Activated CD4-positive, alpha-beta T cell treated with anti-CD3 and anti-CD28 coated beads, Interleukin-2, amount 10 ng/mL, durations not matched to agents 7 days and 5 days (primary cell): ENCODE measurements at places on chromosomes 11 and 22.

GRCh38 chr11:35165423-35166368 lies 26.7 kb downstream of the CD44 start:
- DNase-seq, result peak; percentile 96

- no peak for DNase-seq
Observed at GRCh38 chr11:14698771-14699170, 55.2 kb downstream of the PDE3B start.

DNA sequence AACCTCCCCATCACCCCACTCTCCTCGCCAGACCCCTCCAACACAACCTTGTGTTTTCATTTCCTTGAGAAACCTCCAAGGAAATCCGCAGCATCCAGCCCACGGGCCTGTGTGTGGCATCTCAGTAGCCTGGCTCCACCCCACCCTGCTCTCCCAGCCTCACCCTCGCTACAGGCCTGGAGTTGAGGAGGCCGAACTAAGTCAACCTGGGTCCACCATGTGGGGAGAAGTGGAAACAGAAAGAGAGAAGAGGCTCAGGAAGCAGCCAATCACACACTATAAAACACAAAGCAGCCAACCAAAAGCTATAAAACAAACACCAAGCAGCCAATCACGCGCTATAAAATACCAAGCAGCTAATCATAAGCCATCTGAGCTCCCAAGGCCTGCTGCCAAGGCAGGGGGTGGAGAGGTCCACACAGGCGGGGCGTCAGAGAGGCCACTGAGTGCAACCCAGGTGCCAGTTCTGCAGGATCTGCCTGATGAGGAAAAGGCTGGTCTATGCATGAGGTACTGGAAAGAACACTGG lies 72.0 kb downstream of the MICAL3 start:
- DNase-seq, result no peak

DNA sequence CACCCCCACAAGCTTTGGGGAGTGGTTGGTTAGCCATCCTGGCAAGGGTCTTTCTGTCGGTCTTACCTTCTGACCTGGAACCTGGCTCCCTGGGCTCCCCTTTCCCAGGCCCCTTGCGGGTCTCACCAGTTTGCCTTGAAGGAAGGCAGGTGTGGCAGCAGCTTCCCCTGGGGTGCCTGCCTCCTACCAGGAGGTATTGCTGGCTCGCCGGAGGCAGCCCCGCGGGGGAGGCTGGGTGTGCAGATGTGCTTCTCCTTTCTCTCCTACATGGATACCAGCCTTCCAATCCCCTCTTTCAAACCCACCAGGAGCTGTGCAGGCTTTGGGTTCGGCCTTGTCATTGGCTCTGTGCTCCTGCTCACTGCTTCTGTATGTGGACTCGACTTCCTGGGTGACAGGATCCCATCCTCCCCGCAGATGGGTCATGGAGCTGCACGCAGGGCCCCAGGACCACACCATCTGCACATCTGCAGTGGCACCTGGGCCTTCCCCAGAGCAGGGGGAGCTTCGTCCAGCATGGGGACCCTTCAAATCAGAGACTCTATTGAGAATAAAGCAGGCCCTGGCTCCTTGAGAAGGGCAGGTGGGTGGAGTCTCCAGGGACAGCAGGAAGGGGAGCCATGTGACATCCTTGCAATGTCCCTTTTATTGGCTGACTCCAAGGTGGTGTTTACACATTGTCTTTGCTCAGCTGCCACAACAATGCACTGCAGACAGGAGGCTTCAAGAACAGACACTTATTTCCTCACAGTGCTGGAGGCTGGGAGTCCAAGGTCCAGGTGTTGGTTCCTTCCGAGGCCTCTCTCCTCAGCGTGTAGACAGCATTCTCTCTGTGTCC lies 592.0 kb downstream of the BRD1 start:
- no peak for DNase-seq

- DNase-seq, result no peak
Observed at GRCh38 chr22:47193606-47194329, 431.3 kb downstream of the TBC1D22A start.

DNA sequence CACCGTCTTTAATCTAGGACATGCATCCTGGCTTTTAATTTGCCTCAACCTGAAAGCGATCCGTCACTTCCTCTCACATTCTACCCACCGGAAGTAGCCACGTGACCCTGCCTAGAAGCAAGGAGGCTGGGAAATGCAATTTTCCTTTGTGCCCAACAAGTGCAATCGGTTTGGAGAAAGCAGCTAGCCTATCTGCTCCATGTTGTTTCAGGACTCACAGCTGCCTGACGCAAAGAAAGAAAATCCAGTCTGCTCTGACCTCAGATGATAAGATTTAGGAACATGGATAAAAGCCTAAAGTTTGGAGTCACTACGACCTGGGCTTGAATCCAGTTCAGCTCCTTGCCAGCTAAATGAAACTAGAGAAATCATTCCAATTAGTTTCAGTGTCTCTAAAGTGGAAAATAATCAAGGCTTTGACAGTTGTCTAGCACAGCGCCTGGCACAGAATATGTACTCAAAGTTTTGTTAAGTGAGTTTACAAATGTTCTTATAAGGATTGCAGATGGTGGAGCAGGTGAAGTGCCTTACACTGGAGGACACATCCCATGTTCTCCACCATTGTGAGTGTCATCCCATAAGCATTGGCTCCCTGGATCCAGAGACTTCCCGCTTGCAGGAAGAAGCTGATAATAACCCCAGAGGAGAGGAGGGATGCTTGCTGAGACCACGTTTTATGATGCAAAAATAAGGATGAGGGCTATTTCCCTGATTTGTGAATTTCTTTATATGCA lies 553.7 kb downstream of the MN1 start:
- no peak for DNase-seq

DNA sequence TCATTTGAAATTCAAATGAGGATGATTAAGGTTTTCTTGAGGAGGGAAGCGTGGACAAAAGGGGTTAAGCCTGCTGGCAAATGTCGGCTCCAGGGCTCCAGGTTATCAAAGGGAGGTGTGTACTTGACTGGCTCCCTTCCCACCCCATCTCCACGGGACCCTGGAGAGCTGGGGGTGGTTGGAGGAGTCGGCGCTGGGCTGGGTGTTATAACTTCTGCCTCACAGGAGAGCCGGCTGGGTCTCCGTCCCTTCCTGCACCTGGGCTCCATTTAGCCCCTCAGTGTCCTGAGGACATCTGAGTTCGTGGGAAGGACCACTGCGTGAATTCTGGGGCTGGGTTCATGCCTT lies 15.6 kb downstream of the POU2F3 start:
- DNase-seq, result no peak

- DNase-seq, result no peak
Observed at GRCh38 chr11:50187220-50187619, 154.5 kb downstream of the OR4C45 start.

- DNase-seq, result peak; percentile 82
Observed at GRCh38 chr22:40728731-40729189, 49.5 kb downstream of the MCHR1 start.

DNA sequence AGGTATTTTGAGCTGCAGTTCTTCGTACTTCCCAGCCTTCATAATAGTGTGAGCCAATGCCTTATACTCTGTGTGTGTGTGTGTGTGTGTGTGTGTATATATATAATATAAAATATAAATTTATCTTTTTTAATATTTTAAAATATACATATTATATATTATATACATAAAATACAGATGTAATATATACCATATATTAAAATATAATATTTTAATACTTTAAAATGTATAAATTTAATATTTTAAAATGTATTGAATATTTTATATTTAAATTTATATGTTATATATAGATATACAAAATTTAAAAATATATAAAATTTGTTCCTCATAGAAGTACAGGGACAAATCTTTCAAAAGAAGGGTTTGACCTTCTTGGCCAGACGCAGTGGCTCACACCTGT lies 53.7 kb upstream of the CARD18 start:
- no peak for DNase-seq

DNA sequence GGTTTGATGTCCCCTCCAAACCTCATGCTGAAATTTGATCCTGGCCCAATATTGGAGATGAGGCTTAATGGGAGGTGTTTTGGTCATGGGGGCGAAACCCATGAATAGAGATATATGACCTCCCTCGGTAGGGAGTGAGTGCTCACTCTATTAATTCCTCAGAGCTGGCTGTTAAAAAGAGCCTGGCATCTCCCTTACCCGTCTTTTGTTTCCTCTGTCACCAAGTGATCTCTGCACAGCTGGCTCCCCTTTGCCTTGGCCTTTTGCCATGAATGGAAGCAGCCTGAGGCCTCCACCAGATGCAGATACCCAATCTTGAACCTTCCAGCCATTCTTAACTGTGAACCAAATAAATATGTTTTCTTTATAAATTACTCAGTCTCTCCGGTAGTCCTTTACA lies 4.5 kb upstream of the CCDC81 start:
- no peak for DNase-seq

DNA sequence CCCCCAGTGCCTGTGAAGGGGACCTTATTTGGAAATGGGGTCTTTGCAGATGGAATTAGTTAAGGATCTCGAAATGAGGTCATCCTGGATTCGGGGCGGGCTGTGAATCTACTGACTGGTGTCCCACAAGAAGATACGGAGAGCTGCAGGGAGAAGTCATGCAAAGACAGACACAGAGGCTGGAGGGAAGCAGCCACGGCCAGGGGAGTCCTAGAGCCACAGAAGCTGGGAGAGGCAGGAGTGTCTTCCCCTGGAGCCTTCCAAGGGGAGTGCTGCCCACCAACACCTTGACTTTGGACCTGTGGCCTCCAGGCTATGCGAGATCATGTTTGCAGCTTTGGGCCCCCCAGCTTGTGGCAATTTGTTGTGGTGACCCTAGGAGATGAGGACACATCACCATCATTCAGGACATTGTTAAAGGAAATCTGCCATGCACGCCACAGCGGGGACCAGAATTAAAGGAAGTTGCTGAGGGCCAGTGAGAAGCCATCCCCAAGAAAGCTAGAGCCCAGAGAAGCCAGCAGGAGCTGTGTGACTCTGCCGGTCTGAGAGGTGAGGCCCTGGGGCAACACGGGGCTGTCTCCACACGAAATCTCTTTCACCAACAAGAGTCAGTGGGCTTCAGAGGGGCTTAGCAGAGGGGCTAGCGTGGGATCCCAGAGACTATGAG lies 434.7 kb downstream of the BRD1 start:
- no peak for DNase-seq

GRCh38 chr11:30521297-30522071 lies 64.7 kb downstream of the MPPED2 start:
- DNase-seq, result no peak

GRCh38 chr22:40326905-40327735 lies 19.2 kb upstream of the ADSL start:
- DNase-seq, result no peak

DNA sequence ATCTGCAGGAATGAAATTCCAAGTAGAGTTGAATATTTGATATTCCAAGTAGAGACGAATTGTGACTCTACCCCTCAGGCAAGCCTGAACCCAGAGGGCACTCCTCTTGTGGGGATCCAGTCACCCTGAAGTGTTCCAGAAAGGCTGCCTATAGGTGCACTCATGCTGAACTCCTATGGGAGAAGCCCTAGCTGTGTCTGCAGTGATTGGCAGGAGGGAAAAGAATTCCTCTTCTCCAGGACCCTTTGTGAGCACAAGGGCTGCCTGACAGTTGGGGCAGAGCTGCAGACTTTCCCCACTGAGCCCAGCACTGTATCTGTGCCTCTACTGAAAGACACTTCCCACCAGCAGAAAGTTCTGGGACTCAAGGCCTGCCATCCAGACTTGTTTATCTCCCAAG lies 35.0 kb downstream of the BBOX1 start:
- DNase-seq, result no peak

DNA sequence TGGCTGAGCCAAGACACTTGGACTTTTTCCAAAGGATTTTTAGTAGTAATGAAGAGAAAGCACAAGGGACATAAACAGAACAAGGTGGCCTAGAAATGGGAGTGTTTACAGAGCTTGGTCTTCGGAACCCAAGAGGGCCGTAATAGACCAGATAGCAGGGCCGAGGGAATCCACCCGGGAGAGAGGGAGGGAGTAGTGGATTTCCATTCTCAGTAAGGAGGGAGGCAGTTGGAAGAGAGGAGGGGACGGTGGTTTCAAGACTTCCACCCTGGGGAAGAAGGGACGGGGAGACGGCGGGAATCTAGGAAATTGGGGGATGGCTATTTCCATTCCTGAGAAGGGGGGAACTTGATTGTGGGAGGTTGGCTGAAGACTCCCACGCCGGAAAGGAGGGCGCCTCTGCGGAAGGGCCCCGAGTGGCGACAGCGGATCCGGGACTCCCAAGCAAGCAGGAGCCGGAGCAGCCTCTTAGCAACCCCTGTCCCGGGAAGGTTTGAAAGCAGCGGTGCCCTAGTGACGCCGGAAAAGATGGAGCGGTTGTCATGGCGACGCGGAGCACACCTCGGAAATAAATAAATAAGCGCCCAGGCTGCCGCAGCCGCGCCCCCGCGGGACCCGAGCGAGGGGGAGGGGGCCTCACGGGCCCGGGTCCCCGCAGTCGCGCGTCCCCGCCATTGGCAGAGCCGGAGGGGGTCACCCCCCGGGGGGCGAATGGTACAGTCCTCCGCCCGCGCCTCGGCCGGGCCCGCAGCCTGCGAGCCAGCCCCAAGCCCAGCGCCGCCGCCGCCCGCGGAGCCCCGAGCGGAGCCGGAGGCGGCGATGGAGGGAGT lies 31.6 kb downstream of the EIF3F start:
- DNase-seq, result peak; percentile 70

- no peak for DNase-seq
Observed at GRCh38 chr11:57746920-57747319, 4.7 kb downstream of the BTBD18 start.

DNA sequence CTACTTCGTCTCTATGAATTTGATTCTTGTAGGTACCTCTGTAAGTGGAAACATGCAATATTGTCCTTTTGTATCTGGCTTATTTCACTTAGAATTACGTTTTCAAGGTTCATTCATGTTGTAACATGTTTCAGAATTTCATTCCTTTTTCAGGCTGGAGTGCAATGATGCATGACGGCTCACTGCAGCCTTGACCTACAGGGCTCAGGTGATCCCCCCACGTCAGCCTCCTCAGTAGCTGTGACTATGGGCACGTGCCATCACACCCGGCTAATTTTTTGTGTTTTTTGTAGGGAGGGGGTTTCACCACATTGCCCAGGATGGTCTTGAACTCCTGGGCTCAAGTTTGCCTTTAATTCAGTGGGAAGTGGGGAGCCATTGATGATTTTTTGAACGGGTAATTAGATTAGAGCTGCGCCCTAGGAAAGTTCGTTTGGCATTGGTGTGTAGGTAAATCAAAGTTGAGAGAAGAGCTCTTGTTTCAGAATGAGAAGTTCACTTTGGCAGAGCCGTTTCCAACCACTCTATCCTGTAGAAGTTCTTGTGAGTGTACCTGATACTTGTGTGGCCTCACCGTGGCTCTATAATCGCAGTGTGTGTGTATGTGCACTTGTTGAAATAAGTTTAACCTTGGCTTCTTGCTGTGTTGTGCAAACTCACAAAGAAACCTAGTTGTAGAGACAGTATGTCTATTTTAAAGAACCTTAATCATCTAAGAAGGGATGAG lies 115.9 kb downstream of the NAV2 start:
- DNase-seq, result no peak

DNA sequence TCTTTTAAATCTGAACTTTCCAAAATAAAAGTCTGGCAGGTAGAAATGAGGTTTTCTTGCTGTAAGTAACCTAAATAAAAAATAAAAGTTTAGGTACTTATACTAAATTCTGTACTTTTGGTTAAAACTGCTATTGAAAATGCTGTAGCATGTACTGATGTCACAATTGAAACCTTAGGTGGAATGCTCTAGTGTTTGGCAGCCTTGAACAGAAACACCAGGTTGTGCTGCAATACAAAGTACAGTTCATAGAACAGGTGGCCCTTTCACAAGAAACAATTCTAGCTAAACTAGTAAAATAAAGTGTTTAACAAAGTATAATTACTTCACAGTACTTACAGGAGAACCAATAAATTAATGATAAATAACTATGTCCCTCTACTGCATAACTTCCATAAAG lies 25.1 kb downstream of the NPAT start:
- no peak for DNase-seq
